NCI-H1417 treated with DMSO at 0.1 percent for 48 hours (cell line): ENCODE measurements at places on chromosomes 13 and 19.
A peak's percentile ranks its signal among the peaks of the same experiment; 100 is the strongest.

DNA sequence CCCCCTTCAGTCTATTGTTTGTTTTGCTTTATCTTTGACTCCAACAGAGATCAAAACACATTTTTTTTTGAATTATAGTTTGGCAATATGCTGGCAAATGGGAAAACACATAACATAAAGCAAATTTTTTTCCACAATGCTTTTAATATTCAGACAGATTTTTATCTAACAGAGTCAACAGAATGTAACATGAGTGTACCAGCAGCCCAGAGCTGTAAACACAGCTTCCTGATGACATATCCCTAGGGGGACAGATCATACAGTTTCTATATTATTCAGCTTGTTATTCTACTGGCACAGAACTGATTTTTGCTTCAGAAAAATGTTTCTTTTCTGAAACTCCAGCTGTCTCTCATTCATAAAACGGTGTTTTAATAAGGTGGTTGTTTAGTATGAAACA lies 168.8 kb downstream of the OLFM4 start:
- DNase-seq: no peak

GRCh38 chr13:79442221-79442620 lies 36.2 kb upstream of the RBM26 start:
- no peak for DNase-seq

DNA sequence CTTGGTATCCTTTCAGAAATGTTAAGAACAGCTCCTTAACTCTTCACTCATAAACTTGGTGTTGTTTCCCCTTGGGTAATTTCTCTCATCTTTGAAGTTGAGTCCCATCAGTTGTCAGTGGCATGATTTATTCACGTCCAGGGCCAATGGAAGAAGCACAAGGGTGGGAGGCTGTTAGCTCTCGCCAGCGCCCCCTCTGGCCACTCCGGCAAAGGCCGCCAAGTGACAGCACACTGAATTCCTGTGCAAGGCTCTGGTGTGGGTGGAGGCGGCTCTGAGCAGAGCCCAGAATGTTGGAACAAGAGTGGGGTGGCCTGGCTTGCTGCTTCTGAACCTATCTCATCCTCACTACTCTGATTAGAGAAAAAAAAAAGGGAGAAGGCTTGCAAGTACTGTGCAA lies 13.1 kb upstream of the MEDAG start:
- no peak for DNase-seq

DNA sequence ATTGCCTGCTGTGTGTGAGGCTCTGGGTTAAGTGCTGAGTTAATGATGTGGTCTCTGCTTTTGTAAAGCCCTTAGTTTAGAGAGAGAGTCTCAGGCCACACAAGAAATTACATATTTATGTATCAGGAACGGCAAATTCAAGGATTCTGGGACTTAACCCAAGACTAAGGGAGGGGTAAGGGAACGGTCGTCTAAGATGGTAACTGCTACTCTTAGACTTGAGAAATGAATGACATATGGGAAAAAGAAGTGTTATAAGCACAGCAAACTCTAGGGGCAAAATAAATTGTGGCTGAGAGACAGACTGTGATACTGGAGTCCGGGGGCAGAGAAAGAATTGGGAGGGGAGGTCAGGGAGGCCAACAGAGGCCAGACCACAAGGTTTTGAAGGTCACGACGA lies 10.2 kb downstream of the VSIG10L start:
- no peak for DNase-seq

DNA sequence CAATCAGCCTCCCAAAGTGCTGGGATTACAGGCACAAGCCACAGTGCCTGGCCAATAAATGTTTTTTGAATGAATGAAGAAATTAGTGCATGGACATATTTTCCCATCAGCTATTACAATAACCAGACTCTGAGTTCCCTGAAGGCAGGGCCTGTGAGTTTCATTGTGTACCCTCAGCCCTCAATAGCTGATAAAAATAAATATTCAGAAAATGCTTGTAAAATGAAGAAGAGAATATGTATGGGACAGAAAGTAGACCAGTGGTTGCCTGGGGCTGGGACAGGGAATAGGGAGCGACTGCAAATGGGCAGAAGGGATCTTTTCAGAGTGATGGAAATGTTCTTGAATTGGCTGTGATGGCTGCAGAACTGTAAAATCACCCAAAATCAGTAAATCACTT lies 28.8 kb downstream of the NUMBL start:
- no peak for DNase-seq

GRCh38 chr19:50686310-50687032 lies 33.1 kb downstream of the SHANK1 start:
- no peak for DNase-seq

DNA sequence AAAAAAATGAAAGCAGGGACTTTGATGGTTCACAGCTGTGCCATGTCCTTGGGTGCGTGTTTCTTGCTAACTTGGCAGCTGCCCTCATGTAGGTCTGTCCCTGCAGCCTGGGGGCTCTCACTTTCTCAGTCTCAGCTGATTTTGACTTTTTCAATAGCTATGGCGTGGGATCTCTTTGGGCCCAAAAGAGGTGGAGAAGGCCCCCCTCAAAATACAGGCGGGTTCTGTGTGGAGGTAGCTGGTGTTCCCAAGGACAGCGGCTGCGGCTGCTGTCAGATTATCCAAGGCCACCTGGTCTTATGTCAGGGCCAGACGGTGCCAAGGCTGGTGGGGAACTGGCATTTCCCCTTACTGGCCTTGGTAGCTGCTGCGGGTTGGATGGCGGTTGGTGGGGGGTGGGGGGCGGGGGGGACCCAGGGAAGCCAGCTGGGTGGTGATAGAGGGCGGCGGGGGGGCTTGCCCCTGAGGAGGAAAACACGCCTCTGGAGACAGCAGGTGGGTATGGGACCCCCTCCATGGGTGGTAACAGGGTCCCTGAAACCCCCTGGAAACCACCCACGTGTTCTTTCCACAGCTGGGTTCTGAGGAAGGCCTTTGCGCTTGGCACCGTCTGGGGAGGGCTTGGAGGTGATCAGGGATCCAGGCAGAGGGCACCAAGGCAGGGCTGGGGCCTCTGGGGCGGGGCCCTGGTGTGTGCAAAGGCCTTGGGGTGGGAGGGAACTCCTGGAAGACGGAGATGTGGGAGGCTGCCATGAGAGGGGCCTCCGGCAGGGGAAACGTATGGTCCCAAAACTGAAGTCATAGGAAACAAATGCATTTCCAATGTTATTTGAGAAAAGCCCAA lies 4.1 kb downstream of the TIMM13 start:
- no peak for DNase-seq

DNA sequence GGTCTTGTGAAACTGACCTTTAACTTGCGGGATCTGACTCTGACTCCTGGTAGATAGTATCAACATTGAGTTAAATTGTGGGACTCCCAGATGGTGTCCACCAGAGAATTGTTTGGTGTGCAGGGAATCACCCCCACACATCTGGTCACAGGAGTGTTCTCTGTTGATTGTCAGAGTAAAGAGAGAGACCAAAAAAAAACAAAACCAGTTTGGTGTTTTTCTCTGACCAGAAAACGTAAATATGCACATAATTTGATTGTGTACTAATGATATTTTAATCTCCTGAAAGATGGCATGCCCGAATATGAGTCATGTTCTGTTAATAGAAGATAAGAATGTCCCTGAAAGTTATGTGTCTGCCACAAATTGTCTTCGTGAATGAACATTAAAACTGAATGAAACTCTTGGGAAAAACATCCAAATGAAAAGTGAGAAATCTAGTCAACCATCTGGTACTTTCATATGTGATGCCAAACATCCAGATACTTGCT lies 118.5 kb upstream of the GPC6 start:
- DNase-seq: no peak

DNA sequence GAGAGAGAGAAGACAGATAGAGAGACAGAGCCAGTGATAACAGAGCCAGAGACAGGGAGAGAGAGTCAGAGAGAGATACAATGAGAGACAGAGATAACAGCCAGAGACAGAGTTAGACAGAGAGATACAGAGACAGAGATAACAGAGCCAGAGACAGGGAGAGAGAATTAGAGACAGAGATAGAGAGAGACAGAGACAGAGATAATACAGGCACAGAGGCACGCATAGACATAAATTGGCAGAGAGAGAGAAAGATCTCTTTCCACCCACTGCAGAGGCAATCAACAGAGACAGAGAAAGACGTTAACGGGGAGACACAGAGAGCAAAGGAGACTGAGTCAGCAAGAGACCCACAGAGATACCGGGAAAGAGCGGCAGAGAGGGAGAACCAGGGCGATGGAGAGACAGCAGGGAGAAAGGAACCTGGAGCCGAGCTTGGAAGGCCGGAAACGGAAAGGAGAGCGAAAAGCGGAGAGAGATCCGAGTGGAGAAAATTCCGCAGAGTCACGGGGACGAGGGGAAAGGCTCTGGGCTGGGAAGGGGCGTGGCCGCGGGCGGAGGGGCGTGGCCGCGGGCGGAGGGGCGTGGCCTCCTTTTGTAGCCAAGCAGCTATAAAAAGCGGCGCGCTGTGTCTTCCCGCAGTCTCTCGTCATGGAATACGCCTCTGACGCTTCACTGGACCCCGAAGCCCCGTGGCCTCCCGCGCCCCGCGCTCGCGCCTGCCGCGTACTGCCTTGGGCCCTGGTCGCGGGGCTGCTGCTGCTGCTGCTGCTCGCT lies at the start of gene TNFSF9:
Gene TNFSF9 (plus strand): TSS at position 641 of the 777 bp plus-strand sequence. CDS start 11 bp downstream, at position 652.
- DNase-seq: peak; percentile 5

- no peak for DNase-seq
These were observed 33.1 kb downstream of the DCLK1 start for GRCh38 chr13:36098080-36098479.

DNA sequence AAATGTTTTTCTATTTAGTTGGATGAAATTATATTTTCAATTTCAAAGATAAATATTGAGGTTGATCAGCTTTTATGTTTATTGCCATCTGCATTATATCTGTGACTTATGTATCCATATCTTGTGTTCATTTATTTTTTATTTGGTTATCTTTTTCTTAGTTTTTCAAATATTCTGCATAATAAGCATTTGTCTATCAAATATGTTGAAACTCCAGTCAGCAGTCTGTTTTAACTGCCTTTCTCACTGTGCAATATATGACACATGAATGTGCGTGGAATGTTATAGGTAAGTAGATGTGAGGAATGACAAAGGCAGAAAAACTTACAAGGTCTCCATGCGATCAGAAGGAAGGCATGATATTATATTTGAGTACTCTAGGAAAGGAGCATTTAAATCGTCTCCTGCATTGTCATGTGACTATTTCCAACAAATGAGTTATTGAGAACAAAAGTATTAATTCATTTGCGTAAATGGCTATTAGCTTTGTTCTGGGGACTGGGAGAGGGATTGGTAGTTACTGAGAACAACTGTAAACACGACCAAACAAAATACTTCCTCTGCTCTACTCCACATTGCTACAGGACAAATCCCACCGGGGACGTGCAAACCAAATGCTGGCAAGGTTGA lies 318.1 kb downstream of the GPC5 start:
- DNase-seq: no peak

GRCh38 chr19:16002406-16003384 lies 53.9 kb downstream of the OR10H4 start:
- no peak for DNase-seq

- no peak for DNase-seq
These were observed 7.3 kb downstream of the KLK8 start for GRCh38 chr19:50994129-50994528.

DNA sequence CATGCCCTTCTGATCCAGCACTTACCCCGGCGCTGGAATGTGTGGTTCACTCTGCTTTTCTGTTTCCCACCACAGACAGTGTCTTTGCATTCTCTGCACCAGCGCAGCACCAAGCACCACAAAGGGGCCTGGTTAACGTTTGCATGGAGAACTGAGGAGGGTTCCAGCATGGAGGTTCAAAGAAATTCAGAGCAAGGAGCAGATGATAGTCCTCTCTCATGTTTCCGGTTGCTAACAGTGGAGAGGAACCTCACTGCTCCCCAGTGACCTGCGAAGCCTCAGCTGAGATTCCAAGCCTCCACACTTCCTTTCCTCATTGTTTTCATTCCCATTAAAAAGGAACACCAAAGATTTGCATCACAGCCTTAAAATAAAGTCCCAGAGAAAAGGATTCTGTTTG lies 99.7 kb downstream of the STARD13 start:
- no peak for DNase-seq

DNA sequence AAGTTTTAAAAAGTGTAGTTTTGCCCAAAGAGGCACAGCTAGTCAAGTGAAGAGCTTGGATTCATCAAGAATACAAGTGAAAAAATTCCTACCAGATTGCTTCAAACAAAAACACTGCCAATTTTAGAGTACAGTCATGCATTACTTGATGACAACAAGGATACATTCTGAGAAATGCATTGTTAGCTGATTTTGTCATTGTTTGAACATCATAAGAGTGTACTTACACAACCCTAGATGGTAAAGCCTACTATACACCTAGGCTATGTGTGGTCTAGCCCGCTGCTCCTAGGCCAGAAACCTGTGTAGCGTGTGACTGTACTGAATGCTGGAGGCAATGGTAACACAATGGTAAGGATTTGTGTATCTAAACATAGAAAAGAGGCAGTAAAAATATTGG lies 41.1 kb downstream of the TMTC4 start:
- DNase-seq: no peak

- DNase-seq: no peak
These were observed 319 bp downstream of the FRY start for GRCh38 chr13:32031815-32032370.

GRCh38 chr13:35724446-35724845 lies 248.0 kb upstream of the MAB21L1 start:
- no peak for DNase-seq

- no peak for DNase-seq
These were observed 358.1 kb downstream of the ENOX1 start for GRCh38 chr13:43428545-43429296.

GRCh38 chr19:30806311-30806710 lies 434.1 kb downstream of the ZNF536 start:
- DNase-seq: no peak

DNA sequence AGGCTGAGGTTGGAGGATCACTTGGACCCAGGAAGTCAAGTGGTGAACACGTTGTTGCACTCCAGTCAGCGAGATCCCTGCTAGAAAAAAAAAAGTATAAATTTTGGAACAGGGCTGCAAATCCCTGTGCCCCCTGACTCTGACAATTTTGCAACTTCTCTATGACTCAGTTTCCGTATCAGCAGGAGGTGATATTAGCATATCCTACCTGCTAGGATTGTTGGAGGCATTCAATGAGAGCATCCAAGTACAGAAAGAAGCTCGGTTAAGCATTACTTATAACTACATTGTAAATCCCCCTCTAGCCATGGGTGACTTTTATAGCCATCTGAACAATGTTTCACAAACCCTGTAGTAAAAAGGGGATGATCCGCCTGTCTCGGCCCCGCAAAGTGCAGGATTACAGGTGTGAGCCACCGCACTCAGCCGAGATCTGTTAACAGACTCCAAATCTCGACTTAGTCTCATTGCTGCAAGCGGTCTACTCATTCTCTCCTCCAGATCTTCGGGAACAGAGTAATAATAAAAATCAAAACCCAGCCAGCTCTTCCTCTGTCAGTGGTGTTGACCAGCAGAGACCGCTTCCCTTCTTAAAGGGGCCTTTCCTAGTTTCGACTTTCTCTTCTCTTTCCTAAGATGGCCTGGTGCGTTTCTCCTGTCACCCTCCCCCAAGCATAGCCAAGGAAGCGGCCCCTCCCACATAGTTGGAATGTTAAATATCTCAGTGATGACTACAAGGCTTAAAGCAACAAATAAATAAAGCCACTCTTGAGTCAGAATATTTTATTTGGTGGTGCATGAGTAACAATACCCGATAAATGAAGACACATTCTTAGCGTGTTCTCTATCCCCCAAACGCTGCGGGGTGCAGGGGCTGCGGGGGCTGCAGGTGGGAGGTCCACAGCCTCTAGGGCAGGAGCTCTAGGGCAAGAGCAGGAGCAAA lies 10.3 kb upstream of the BICRA start:
- DNase-seq: no peak
